Stomach (tissue), 19 donors: ENCODE measurements at places on chromosomes 5 and 9. TPM values are rescaled to one million over a fixed set of nuclear protein-coding genes. Genes with fewer than 3 reads are reported as not detected.

CARTPT gene
- not detected for total RNA-seq

GRCh38 chr9:97563458-97564135 is 62.1 kb downstream of the TMOD1 start:
- no peak for DNase-seq

GRCh38 chr9:70398145-70398556 is 16.3 kb downstream of the KLF9 start:
- peak; percentile 36 for DNase-seq

CCDC192 gene
- total RNA-seq: not detected

NFX1 gene
- 38.5 TPM for total RNA-seq

TMEFF1 gene
- not detected for total RNA-seq

- peak; percentile 89 for DNase-seq
These were observed at the start of gene TESK1 for GRCh38 chr9:35604578-35605350. Gene TESK1, plus strand, starts transcription at chr9:35605262. Its CDS starts 358 bp downstream, at chr9:35605620.

TMC1 gene
- not detected for total RNA-seq

- no peak for DNase-seq
These were observed 123.0 kb upstream of the FST start for GRCh38 chr5:53357439-53357838.

DNA sequence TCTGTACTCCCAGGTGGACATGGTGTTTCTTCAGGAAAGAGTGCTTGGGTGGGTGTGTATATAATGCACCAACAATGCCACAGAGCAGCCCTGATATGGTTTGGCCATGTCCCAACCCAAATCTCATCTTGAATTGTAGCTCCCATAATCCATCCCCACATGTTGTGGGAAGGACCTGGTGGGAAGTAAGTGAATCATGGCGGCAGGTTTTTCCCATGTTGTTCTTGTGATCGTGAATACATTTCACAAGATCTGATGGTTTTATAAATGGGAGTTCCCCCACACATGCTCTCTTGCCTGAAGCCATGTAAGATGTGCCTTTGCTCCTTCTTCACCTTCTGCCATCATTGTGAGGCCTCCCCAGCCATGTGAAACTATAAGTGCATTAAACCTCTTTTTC is 158.5 kb downstream of the NR3C1 start:
- no peak for DNase-seq

DNA sequence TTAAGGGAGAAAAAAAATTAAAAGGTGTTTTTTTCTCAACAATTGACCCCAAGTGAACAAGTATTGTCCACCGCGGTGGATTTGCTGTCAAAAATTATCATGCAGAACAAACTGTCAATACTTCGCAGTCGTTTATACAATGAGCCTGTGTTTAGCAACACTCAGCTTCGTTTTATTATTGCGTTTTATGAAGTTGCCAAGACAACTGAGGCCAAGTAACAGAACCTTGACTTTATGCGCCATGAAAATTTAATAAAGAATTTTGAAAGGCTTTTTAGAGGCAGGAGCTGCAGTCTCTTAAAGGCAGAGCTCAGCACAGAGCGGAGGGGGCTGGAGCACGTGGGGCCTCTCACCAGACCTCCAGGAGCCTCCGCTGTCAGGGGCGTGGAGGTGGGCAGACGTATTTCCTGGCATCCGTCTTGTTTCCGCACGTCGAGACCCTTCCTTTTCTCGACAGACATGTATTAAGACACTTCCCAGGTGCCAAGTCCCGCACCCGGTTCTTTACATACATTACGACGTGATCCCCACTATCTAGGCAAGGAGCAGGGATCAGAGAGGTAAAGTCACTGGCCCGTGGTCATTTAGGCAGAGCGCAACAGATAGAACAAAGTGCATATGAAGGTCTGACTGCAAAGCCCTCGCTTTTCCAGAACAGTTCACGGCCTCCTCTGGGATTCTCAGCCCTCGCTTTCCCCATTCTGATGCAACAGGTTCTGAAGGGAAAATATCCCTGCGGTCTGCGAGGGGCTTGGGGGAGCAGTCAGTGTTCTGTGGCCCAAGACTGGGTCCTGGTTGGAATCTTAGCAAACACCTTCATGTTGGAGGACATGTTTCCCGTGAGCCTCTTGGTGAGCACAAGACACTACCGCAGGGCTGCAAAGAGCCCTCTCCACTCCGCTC is 164.4 kb downstream of the DAB2IP start:
- DNase-seq: no peak

PDGFRB gene
- 16.5 TPM for total RNA-seq

ZDHHC11 gene
- total RNA-seq: 35.2 TPM

GRCh38 chr5:2109566-2109965 is 226.8 kb upstream of the IRX4 start:
- no peak for DNase-seq

WDR38 gene
- total RNA-seq: not detected

GRCh38 chr9:122207096-122207495 is 21.7 kb downstream of the LHX6 start:
- no peak for DNase-seq

THBS4 gene
- total RNA-seq: 5.3 TPM

- DNase-seq: no peak
These were observed 71.5 kb downstream of the HSPA4 start for GRCh38 chr5:133123297-133123696.

DNA sequence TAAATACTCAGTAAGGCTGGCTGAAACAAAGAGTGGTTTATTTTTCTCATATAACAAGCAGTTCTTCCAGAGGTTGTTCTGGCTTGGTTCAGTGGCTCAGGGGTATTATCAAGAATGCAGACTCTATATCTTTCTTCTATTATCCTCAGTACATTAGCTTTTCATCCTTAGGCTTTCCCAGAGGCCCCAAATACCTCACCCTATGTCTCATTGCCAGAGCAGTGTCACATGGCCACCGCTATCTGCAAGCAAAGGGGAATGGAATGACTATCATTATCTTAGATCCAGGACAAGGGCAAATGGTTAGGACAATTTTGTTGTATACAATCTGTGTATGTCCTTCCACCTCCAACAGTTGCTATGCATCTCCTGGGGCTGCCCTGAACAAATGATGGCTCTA is 69.0 kb upstream of the SNX2 start:
- no peak for DNase-seq

- peak; percentile 76 for DNase-seq
These were observed at the start of gene PSD2 for GRCh38 chr5:139795074-139796001. Gene PSD2, plus strand, starts transcription at chr5:139795808. Its CDS starts 13,633 bp downstream, at chr5:139809441.

PCDHGB6 gene
- total RNA-seq: 0.29 TPM

DNA sequence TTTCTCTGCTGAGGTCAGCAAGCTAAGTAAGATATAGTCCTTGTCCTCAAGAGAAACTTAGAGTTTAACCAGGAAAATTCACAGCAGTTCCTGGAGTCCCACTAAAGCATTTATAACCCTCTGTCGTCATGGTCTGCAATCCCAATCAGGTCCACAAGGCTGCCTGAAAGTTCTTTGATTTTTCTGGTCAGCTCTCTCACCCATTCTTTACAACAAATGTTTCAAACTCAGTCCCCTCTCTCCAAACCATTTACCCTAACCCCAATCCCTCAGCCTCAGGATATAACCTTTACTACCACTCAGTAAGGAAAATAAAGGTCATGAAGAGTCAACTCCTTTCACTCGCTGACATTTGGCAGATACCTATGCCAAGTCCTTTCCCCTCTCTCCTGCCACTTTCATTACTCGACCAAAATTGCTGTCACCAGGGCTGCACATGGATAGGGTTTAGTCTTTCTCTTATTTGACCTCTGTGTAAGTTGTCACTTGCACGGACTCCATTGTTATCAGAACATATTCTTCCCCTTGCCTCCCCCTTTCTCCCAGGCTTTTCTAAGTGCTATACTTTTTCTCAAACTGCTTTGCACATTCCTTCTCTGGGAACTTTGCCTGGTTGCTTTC is 936.6 kb downstream of the NR2F1-AS1 start:
- no peak for DNase-seq

DNA sequence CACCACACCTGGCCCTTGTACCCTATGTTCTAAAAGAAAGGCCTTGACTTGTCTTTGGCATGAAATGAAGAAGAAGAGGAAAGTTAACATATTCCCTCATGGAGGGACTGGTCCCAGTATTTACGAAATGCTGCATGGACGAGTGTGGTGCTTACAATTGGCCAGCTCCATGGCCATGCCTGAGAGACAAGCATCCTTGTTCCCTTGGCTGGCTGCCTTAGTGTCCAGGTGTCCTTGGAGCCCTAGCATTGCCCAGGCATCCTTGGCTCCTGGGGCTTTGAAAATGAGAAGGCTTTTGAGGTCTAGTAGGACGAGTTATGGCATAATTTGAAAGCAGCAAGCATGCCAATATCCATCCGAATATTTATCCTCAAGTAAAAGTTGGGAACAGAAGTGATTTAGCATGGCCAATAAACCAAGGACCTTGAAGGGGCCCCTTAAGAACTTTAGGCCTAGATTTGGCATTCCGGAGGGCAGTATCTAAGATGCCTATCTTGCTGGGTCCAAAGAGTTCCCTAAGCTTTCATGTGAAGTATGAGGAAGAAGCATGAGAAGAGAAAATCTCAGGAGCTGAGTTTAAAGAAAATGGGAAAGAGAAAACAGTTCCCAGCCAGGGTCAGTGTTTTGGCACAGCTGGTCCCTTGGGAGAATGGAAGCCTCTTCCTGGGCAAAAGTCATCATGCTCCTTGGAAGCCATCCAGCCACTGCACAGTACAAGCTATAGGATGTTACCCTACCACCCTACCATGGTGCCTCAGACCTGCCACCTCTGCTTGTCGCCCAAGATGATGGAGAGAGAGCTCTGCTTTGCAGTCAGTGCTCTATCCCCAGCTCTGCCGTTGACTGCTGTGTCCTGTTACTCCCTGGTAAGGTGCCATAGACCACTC is 91.0 kb downstream of the AOPEP start:
- no peak for DNase-seq

BTNL8 gene
- total RNA-seq: 22.0 TPM

DNA sequence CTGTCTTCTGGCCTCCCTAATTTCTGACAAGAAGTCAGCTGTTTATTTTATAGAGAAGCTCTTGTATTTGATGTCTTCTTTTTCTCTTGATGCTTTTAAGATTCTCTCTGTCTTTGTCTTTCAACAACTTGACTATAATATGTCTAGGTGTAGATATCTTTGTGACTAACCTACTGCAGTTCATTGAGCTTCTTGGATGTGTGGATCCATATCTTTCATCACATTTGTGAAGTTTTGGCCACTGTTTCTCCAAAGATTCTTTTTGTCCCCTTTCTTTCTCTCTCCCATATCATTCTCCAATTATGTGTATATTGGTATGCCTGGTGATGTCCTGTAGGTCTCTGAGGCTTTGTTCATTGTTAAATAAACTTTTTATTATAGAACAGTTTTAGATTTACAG is 16.7 kb downstream of the SPEF2 start:
- DNase-seq: no peak

DNA sequence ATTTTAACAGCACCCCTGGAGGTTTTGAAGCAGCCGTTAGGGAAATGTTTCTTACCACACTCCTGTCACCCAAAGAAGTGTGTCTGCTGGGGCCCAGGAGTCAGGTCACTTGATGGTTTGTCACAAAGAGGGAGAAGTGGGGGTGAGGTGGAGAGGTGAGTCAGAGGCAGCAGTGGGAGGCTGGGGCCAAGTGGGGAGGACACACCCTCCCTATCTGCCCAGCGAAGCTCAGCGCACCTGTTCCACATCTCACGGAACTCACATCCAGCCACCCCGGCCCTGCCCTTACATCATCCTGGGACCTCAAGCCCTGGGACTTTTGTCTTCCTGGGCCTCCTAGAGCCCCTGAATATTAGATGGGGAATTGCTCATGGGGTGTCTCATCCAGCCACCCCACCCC is 171.1 kb upstream of the SMIM23 start:
- no peak for DNase-seq

DRD1 gene
- not detected for total RNA-seq

GRCh38 chr5:178483620-178484019 is 106.6 kb downstream of the COL23A1 start:
- peak; percentile 62 for DNase-seq

FANCG gene
- total RNA-seq: 25.2 TPM

GRCh38 chr9:33133186-33133585 is 34.0 kb downstream of the B4GALT1 start:
- DNase-seq: no peak

GRCh38 chr5:132370181-132370970 is 866 bp downstream of the SLC22A5 start:
- no peak for DNase-seq
